ENCODE measurements at places on chromosomes 6 and 20. TPM values are rescaled to one million over a fixed set of nuclear protein-coding genes. Genes with fewer than 3 reads are reported as not detected.

TXNDC5 gene
- total RNA-seq = 25.3 TPM

DNA sequence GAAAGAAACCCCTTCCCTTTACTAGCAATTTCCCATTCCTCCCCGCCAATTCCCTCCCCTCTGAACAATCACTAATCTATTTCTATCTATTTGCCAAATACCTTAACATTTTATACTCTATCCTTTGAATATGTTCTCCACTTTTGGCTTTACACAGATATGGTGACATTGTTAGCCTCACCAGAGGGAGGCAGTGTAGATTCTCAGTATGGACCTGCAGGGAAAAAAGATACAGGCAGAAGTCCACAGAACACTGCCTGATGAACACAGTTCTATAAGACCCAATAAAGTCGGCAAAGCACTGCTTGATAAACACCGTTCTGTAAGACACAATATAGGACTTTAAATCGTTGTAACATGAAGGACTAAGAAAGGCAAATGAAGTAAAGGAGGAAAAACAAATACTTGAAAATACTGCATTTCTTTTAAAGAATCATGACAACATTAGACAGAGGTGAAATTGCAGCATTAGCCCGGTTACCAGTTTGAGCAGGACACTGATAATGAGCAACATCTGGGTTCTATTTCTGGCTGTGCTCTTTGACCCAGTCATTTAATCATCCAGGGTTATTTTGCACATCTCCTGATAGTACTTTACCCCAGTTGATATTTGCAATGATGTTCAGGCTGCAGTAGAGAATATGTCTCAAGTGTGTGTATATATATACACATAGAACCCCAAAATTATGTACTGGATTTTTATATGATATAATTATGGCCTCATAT is 296.8 kb downstream of the UTRN start:
- DNase-seq = no peak

DNA sequence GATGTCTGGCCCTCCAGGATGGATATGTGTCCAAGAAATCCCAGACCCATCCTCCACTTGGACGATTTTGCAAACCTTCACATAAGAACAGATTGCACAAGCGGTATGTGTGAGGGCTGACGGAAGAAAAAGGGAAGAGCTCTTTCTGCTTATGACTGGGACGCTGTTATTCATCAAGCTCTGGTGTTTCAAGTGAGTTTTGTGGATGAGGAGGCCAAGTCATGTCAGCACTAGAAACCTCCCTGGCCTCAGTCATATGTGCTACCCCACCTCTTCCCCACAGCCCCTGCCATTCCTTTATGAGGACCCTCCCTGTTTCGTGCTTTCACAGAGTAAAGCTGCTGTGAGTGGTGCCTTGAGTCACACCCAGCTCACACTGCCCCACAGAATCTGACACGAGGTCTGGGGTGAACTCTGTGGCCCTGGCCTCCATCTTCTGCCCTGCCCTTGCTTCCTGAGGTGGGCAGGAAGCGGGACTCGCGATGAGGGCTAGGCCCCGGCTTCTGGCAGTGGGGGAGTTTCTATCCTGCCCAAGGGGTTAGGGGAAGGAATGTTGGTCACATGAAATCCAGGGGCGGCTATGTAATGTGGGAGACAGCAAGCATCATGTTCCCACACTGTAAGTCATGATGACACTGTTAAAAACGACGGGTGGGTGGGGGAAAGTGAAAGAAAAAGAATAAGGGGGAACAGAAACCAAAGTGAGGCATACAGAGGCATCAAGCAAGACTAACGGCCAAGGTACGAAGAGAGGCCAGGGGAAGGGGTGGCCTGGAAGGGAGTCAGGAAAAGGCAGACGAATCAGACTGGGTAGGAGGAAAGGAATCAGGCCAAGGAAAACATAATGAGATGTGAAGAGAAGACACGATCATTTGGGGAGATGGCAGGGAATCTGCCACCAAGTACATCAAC is 78.1 kb downstream of the PRDM1 start:
- DNase-seq = no peak

BMP7 gene
- 8.7 TPM for total RNA-seq

SLC35D3 gene
- not detected for total RNA-seq

MUC22 gene
- not detected for total RNA-seq

PGM3 gene
- total RNA-seq = 77.1 TPM

GRCh38 chr20:16243470-16243869 is 329.8 kb downstream of the KIF16B start:
- no peak for DNase-seq

DNA sequence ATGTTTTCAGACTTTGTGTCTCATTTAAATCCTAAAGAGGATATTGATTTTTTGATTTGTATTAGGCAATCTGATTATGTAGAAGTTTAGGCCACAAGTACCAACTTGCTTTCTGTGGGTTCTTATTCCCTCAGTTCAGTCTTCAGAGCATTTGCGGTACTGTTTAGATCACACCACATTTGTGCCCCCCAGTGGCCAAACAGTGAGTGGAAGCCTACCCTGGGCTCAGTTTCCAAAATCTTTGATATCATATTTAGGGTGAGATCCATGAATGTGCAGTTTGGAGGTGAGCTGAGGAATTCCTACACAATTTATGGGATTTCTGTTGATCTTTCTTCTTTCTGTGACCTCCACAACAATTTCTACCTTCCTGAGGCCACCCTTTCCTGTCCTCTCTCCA is 92.3 kb upstream of the FUT9 start:
- peak; percentile 18 for DNase-seq
